ENCODE measurements at places on chromosomes 16 and 17.

DNA sequence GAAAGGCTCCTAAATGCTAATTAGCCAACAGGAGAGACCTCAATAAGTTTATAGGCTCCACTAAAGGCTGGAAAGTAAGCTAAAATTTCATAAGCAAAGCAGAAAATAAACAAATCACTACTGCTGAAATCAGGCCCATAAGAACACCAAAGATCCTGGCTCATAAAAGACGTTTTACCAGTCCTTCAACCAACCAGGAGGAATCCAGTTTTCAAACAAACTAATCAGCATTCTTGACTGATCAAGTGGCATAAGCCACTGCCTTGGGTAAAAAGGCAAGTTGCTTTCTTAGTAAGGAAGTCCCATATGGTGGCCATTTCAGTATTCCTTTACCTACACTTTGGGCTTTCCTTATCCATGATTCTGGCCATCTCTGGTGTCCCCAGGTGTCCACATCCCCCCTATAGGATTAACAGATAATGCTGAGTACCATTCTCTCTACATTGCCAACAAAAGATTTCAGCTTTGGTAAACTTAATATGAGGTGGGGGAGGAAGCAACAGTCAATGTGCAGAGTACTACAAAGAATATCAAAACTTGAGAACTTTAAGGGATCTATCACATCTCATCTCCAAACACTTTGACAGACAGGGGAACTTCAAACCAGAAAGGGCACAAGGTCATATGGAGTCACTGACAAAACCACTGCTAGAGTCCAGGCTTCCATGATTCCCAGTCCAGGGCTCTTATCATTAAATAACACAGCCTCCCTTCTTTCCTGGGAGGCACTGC lies 1.3 kb downstream of the TOM1L2 start:
- no peak for DNase-seq

GRCh38 chr16:14501331-14502255 lies 128.5 kb downstream of the PARN start:
- peak; percentile 26 for DNase-seq

DNA sequence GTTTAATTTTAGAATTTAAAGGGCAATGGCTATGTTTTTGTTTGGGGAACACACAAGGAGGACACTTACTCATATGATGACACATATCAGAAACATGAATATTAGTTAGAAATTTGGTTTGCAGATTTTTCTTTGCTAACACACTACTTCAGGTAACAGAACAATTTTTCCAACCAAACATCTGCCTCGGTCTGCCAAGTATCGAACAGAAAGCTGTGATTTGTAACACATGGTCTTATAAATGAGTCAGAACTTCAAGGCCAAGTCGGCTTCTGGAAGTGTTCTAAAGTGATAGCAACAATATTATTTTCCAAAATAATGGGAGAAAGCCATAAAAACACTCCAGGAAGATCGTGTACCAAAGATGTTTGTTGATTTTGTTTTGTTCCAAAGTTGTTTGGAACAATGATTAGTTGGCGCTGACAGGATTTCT lies 75.9 kb upstream of the PMFBP1 start:
- DNase-seq, result no peak

DNA sequence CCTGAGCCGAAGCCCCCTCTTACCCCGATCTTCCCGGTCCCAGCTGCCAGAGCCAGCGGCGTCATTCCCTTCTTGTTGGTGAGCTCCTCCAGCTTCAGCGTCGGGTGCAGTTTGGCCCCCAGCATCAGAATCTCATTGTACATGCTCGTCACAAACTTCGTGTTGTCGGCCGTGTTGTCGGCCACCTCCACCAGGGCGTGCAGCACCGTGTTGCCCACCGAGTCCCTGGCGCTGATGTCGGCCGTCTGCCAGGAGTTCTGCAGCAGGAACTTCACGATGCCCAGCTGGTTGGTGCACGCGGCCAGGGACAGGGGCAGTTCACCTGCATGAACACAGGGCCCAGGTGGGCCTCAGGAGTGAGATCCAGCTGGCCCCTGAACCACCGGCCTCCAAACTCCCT lies 19.4 kb downstream of the TRPV1 start:
- DNase-seq, result no peak

DNA sequence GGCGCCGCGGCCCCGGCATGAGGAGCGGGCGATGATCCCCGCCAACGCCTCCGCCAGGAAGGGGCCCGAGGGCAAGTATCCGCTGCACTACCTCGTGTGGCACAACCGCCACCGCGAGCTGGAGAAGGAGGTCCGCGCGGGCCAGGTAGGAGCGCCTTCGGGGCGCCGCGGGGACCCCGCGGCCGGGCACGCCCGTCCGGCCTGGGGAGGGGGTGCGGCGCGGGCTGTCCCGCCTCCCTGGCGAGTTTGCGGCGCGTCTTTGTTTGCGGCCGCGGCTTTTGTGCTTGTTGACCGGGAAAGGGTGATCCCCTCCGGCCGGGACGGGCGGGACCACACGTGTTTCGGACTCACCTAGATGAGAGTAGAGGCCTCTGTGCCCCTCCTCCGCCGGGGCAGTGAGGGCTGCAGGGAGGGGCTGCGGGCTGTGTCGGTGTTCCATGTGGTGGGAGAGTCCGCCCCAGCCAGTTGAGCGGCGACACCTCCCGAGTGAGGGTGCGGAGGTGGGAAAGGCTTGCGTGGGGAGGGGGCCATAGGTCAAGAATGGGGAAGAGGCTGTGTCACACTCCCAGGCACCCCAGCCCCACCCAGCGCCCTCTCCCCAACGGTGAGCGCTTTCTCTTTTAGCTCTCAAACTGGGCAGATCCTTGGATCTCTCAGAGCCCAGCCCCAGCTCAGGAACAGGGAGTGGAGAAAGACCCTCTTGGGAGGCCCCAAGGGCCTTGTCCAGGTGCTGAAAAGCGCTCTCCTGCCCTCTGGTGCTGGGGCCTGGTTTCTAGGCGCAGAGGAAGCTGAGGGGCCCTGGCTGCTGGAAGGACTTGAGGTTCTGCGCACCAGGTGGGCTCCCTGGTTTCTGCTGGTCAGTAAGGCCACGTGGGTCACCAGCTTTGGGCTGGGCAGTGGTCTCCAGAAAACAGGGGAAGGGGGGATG lies 923 bp downstream of the ANKRD13B start:
- DNase-seq, result no peak

GRCh38 chr17:45301674-45302073 lies 15.1 kb downstream of the MAP3K14 start:
- DNase-seq, result no peak

DNA sequence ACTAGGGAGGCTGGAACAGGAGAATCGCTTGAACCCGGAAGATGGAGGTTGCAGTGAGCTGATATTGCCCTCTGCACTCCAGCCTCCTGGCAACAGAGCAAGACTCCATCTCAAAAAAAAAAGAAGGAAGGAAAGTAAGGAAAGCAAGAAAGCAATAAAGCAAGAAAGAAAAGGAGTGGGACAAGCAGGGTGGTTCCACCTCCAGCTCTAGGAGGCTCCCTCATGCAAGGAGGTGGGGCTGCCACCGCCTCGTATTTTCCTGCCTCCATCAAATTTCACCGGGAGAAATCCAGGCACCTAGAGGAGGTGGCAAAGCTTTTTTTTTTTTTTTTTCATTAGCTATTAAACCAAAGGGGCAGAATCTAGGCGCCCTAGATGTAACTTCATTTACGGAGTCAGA lies 1.0 kb downstream of the CYB561 start:
- no peak for DNase-seq

- no peak for DNase-seq
Measured at GRCh38 chr17:12982224-12982623, 35.6 kb downstream of the ELAC2 start.

- DNase-seq, result no peak
Measured at GRCh38 chr17:16346721-16347271, 6.5 kb downstream of the CENPV start.

GRCh38 chr16:27464626-27465482 lies 62.9 kb downstream of the IL21R start:
- no peak for DNase-seq

DNA sequence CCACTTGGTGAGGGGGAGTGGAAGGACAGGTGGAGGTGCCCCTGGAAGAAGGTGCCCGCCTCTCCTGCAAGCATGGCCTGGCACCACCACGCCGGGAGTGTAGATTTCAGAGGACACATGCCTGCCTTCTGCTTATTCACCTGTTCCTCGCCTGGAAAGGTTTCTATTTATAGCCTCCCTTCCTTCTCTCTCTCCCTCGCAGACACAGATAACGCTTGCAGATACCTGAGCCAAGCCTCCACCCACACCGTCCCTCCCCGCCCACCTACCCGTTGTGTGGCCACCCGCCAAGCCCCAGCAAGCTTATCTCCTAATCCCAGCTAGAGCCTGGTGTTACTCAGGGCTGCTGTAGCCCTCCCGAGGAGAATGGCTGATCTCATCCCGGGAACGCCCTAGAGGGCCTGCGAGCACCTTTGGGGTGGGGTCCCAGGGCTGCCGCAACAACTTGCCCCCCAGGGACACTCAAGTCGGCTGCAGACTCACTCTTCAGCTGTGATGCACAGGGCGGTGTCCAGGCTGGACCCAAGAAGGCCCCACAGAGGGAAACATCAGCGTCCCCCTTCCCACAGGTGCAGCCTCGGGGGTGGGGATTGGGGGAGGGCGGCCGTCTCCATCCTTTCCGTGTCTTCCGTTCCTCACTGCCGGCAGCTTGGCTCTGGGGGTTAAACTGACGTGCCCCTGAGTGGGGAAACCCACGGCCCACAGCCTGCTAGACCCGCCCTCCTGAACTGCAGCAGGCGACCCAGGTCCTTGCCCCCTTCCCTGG lies 1.9 kb upstream of the SNAI3 start:
- DNase-seq, result no peak

- no peak for DNase-seq
Measured at GRCh38 chr16:19210280-19210924, 42.4 kb downstream of the SYT17 start.

DNA sequence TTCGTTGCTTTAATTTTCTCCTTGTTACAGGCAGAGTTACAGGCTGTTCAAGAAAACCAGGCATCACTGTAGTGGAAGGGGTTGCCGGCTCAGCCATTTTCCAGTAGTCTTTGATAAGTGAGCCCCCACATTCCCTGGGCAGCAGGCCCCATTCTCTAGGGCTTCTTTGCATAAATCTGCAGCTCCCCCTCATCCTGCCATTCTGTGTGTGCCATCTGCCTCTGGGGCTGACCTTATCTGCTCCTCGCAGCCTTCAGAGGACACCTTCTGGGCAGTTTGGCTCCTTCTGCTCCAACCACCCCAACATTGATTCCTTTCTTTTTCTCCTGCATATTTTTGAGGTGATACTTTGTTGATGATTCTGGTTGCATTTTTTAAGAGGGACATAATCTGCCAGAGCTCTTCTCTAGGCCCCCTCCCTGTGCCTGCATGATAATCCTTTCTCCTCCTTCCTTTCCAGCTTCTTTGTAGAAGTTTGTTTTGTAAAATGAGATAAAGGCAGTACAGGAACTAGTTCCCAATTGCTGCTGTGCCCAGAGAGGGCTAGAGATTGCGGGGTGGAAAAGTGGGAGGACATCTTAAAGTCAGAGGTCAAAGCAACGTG lies 17.1 kb downstream of the RND2 start:
- DNase-seq, result no peak

All from anterior cingulate cortex (tissue), 58 donors.